ENCODE measurements at places on chromosomes 3 and 15.

GRCh38 chr15:75647370-75648155 is at the start of gene SNX33:
Gene SNX33, plus strand, starts transcription at chr15:75647912. Its CDS starts 1,191 bp downstream, at chr15:75649103.
- peak; percentile 36 for DNase-seq

DNA sequence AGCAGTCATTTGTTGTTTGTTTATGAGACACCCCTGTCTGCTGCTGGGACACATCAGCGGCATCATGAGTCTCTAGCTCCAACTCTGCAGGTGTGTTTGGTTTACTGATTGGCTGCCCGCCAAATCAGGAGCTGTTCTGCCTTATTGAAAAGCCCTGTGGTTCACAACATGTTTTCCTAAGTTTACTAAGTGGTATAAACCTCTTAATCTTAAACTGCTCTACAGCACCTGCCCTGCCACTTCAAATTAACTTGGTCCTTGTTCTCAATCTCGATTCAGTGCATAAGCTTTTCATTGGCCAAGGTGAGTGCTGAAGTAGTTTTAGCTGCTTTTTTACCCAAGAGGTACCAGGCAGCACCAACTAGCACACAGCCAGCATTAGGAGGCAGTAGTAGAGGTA is 77.8 kb upstream of the WDR72 start:
- peak; percentile 94 for DNase-seq

- no peak for DNase-seq
Measured at GRCh38 chr3:149481056-149481455, 6.6 kb downstream of the TM4SF4 start.

- no peak for DNase-seq
Measured at GRCh38 chr15:101178479-101178878, 73.4 kb downstream of the CHSY1 start.

- no peak for DNase-seq
Measured at GRCh38 chr3:164732166-164732565, 346.1 kb downstream of the SI start.

DNA sequence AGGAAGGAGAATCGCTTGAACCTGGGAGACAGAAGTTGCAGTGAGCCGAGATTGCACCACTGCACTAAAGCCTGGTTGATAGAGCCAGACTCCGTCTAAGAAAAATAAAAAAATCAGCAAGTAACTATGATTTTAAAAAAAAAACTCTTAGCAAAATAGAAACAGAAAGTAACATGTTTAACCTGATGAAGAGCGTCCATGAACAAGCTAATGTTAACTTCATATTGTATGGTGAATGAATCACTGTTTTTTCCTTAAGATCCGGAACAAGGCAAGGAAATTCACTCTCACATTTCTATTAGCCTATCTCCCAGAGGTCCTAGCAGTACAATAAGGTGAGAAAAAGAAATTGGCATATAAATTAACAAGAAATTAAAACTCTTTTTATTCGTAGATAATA is 69.0 kb downstream of the RFX7 start:
- DNase-seq = no peak

- DNase-seq = no peak
Measured at GRCh38 chr3:198071602-198072287, 111.7 kb downstream of the LMLN start.

DNA sequence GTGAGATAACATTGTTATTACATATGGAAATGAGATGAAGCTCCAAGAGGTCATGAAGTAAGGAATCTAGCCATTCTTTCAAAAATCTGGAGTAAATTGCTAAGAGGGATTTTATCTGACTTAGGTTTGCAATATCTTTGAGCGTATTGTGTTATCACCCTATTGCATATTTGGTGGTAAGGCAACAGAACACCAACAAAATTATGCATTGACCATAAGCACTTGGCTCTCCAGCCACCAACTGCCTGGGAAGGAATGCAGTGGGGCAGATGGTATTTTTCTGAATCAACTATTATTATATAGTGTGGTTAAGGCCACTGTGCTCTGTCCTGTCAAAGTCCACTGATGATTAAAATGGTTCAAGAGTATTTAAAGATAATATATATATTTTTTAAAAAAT is 287.9 kb upstream of the SEMA6D start:
- no peak for DNase-seq

- no peak for DNase-seq
Measured at GRCh38 chr3:48092270-48092669, 76.1 kb upstream of the MAP4 start.

DNA sequence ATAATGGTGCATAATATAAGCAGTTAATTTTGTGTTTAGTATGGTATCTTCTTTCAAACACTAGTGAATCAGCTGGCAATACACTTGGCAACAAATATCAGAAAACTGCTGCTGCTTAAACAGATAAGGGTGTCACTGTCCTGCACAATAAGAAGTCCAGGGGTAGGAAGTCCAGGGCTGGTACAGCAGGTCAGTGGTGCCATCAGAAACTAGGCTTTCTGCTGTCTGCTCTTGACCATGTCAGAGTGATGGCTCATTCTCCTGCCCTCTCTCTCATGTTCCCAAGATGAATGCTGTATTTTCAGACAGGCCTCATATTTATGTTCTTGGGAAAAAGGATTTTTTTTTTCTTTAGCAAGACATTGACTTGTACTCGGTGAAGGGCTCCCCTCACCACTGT is 9.2 kb upstream of the GRK7 start:
- DNase-seq = no peak

- DNase-seq = no peak
Measured at GRCh38 chr3:74004386-74004785, 379.6 kb upstream of the PDZRN3 start.

- no peak for DNase-seq
Measured at GRCh38 chr3:58299839-58300516, 6.1 kb upstream of the RPP14 start.

DNA sequence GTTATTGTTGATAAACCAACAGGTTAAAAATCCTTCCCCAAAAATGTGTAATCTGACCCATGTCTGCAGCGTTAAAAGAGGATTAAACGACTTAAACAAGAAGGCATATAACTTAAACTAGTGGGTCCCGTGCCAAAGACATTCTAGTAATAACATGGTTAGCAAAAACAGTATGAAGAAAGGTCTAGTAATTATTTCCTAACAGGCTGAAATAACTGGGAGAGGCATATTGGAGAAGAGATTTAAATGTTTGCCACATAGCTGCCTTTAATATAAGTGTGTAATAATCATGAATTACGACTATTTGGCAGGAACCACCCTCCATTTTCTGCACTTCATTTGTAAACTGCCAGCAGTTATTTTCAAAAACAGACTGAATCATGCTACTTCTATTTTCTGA is 67.7 kb upstream of the CSPG5 start:
- DNase-seq = no peak

DNA sequence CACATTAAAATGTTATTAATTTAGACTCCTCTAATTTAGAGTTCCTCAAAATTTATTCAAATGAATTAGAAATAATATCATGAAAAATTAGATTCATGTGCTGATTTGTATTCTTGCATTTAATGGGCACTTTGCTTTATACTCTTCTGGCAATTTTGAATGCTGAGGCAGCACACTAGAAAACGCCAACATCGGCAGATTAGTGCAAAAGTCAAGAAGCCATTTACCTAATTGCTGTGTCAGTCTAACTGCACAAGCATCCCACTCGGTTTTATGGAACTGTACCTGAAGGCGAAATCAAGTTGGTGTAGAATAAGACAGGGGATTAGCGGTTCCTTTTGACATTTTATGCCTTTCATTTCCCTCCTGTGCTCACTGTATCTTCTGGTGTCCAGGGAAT is 382.0 kb downstream of the ROBO2 start:
- DNase-seq = no peak

- DNase-seq = no peak
Measured at GRCh38 chr15:77589839-77590238, 42.9 kb downstream of the LINGO1 start.

DNA sequence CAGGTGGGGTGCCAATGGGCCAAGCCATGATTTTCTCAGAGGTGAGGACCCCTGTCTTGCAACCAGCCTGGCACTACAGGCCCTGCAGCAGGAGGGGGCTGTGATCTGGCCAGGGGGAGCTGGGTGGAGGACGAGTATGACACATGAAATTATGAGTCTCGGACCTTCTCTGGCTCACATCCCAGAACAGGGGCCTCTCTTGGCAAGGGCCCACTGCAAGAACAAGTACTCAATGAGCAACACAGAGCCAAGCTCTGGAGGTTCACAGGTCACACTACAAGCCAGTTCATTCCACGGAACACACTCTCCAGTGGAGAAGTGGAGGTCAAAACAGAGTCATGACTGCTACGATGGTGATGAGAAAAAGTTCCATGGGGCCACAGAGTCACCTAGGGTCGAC is 28.3 kb downstream of the CCDC32 start:
- DNase-seq = no peak

- no peak for DNase-seq
Measured at GRCh38 chr15:93825682-93826081, 405.7 kb upstream of the MCTP2 start.
